Stimulated activated CD4-positive, alpha-beta T cell treated with anti-CD3 and anti-CD28 coated beads, Interleukin-1b, Interleukin-23, amount 100 ng/mL, for 4 hours (primary cell): ENCODE measurements at places on chromosomes 16 and 17.

- DNase-seq = no peak
Observed at GRCh38 chr16:28982949-28983348, 1.9 kb upstream of the LAT start.

- no peak for DNase-seq
Observed at GRCh38 chr17:43714465-43715149, 44.0 kb downstream of the SOST start.

GRCh38 chr16:79329166-79329521 lies 271.4 kb downstream of the MAF start:
- no peak for DNase-seq

- DNase-seq = no peak
Observed at GRCh38 chr17:64448665-64449512, at the start of gene MILR1. MILR1 (plus strand) TSS chr17:64449115; CDS start chr17:64449169, 54 bp downstream.

DNA sequence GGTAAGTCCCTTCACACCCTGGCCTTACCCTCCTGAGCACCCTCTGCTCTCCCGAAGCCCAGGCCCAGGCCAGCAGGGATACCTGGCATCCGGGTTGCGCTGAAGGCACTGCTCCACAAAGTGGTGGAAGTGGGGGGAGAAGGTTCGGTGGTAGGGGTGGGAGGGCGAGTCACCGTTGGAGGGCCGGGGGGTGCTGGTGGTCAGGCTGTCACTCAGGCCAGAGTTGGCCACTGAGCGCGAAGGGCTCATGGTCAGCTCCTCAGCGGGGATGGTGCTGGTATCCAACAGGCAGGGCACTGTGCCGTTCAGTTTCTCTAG lies 4.3 kb upstream of the LIMD2 start:
- DNase-seq = no peak

DNA sequence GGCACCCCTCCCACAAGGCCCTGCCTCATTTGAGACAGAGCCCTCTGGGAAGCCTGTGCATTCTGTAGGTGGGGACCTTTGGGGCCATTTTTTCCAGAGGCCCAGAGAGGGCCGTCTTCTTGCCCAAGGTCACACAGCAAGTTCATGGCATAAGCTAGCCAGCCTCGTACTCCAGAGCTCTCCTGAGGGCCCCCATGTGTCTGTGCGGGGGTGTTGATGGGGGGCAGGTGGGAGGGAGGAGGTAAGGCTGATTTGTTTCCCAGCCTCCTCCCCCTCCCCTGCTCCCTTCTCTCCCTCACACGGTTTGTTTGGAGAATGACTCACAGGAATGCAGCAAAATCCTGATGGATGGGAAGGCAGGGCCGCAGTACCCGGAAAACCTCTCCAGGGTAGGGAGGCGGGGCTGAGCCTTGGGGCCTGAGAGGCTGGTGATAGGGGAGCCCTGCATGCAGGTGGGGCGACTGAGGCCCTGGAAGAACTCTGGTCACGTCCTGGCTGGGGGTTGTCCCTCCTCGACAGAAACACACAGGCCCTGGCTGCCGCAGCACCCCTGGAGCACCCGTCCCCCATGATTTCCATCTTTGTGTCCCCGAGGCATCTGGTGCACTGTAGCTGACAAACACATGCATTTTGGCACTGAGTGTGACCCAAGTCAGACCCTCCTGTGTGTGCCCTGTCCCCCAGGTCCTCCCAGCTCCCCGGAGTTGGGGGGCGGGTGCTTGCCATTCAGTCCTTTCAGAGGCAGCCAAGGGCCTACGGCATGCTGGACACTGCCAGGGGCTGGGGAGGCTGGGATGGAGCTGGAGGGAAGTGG lies 29.7 kb downstream of the RAI1 start:
- DNase-seq = no peak

DNA sequence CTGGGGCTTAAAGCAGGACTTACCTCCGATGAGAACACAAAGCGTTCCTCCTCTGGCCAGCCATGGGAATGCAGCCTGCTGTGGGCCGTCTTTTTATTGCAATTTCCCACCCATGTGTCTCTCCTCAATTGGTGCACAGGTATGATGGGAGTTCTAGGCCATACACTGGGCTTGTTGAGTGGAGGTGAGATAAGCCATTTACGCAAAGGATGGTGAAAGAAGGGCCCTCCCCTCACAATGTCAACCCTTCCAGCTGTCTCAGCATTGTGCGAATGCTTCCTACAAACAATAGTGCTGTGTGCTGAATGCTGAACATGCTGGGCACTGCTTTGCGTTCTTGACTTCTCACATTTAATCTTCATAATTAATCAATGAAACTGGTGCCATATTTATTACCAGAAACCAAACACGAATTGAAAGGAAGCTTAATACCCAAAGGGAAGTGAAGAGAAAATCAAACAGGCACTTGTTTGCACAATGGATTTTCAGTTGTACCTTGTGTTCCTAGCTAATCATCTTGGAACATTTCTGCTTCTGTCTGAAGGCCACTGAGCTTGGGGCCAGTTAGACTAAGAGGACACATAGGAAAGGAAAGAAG lies at the start of gene GP2:
Gene GP2, minus strand, starts transcription at position 70 of the 598 bp plus-strand sequence. CDS start 1,082 bp downstream, outside the sequence.
- DNase-seq = no peak

GRCh38 chr16:28326881-28327610 lies 34.7 kb downstream of the SBK1 start:
- peak; percentile 61 for DNase-seq

DNA sequence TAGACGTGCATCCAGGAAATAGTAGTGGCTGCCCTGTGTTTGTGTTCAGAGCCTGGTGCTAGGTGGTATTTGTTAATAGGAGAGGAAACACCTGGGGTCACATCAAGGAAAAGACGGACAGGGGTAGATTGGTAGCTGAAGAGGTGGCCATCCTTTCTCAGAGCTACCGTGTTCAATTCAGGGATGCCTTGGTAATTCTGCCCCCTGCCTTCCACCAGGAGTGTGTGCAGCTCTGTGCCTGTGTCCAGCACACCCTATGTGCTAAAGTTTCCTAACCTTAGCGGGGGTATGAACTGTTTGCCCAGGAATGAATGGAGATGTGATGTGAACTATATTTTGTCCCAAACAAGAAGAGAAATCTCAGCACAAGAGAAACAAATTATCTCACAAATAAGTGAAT lies 174.1 kb upstream of the MPHOSPH6 start:
- DNase-seq = no peak

- no peak for DNase-seq
Observed at GRCh38 chr16:87409781-87410180, 17.6 kb downstream of the MAP1LC3B start.

DNA sequence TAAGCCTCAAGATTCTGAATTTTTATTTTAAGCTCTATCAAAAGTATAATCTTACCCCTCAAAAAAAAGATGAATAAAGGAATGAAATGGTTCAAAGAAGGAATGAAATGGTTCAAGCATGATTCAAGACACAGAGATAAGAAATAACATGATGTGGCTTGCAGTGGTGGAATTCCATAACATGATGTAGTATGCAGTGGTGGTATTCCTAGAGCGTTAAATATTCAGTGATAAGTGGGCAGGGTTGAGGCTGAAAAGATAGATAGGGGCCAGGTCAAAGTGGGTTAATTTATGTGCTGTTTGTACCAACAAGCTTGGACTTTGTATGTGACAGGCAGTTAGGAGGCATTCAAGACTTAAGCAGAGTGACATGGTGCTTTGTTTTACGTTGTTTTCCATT lies 29.6 kb downstream of the TNRC6A start:
- no peak for DNase-seq

DNA sequence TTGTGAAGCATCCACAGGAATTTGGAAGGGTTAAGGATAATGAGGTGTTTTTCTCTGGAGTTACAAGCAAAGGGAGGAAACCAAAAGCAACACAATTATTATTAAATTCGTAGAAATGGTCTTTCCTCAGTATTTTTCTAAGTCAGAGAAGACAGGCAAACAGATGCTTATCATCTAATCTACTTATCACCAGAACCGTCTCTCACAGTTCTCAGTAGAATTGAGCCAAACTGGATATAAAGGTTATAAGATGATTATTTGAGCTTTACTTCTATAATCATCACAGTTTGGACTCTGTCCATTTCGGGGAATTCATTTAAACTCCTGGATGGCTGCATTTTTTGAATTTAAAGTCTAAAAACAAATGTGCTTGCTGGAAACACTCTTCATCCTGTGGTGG lies 245.0 kb downstream of the KCNJ2 start:
- DNase-seq = no peak

DNA sequence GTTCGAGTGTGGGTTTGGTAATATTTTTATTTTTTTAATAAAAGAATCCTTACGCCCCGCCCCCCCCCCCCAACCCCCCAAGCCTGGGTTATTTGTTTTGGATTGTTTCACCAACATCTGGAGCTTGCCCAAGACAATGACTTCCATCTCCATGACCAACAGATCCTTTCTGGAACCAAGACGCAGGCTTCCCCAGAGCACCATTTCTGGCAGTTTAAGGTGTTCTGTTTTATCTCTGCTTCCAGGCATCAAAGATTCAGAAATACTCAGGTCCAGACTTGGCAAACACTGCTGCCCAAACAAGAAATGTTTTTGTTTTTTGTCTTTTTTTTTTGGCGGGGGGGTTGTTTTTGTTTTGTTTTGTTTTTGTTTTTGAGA lies 56.1 kb downstream of the PLXDC1 start:
- DNase-seq = no peak

- DNase-seq = no peak
Observed at GRCh38 chr16:48613061-48613957, 3.3 kb upstream of the N4BP1 start.

DNA sequence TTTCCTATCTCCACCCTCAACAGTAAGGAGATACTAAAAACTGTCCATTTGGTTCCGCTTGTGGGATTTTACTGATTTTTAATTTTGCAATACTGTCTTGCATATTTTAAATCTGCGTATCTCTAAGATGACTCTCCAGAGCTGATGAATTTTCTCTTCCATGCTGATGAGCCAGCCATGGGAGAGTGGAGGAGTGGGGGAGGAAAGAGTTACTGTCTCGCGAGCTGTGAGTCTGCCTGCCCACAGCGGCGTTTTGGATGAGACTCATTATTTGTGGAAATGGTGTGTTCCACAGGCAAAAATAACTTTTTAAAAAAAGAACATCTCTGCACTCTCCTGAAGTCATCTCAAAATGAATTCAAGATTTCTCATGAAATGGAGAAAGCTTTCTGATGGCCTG lies 34.6 kb upstream of the MYOCD start:
- no peak for DNase-seq

- no peak for DNase-seq
Observed at GRCh38 chr17:73569762-73570319, 74.4 kb downstream of the SDK2 start.

GRCh38 chr16:70258065-70258464 lies 6.3 kb upstream of the EXOSC6 start:
- no peak for DNase-seq

DNA sequence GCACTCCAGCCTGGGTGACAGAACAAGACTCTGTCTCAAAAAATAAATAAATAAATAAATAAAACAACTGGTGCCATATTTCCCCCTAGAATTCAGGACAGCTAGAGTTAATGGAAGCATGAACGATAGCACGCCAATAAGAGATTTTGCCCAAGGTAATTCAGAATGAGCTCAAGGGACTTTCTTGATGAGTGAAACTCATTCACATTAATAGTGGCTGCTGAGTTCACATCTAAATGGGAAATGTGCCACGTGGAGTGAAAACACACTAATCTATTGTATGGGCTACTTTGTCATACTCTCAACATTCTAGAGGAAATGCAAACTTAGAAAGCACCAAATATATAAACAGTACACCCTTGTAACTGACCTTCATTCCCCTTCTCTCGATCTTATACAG lies 47.4 kb upstream of the PSMD7 start:
- no peak for DNase-seq

GRCh38 chr17:1515640-1516387 lies 598 bp downstream of the INPP5K start:
- no peak for DNase-seq

- DNase-seq = no peak
Observed at GRCh38 chr17:7889166-7889955, 772 bp downstream of the CHD3 start.

- no peak for DNase-seq
Observed at GRCh38 chr16:26442321-26442720, 624.4 kb upstream of the C16orf82 start.

GRCh38 chr17:34319039-34319483 lies at the start of gene CCL8:
CCL8 (plus strand) TSS chr17:34319435; CDS start chr17:34319502, 67 bp downstream.
- DNase-seq = no peak

- DNase-seq = no peak
Observed at GRCh38 chr16:86076606-86077005, 177.6 kb downstream of the IRF8 start.

DNA sequence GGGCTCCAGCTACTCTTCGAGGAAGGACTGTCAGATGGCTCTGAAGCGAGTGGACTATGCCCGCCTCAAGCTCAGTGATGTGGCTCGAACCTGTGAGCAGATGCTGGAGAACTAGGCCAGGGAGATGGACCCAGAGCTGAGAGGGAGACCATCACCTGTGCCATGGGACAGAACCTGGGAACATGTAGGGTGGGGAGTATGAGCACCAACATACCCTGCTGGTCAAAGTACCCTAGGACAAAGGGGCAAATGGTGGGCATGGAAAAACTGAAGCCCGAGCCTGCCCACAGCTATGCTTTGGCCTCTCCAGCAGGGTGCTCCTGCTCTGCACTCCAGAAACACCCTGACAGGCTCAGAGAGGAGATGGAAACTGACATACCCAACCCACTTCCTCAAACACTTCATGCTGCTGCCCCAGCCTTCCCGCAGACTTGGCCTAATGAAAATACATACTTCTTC lies 1.9 kb downstream of the MED11 start:
- no peak for DNase-seq

DNA sequence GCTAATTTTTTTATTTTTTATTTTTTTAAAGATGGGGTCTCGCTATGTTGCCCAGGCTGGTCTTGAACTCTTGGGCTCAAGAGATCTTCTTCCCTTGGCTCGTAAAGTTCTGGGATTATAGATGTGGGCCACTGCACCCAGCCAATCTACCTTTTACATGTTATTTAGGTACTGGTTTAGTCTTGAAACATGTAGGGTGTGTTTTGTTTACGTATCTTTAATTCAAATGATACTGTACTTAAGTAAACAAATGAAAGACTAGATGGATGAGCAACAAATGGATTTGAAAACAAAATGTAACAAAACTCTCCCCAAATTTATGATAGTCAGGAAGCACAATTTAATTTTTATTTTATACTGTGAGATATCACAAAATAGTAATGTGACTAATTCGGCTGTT lies 207.7 kb downstream of the LGALS9B start:
- DNase-seq = no peak

DNA sequence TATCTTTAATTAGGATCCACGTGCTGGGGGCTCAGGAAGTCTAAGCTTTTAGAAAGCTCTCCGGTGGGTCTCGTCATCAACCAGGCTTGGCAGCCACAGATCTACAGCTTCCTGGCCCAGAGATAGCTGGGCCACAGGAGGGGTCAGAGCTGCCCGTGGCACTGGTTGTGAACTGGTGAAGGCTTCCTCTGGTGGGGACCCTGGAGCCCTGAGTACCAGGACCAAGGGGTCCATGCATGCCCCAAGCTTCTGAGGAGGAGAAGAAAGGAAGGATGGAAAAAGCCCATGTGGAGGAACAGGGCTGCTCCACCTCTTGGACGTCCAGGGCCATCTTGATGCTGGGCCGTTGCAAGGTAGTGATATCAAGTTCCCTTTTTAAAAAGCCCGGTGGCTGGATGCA lies 13.3 kb downstream of the RMI2 start:
- DNase-seq = no peak

GRCh38 chr16:13923703-13924298 lies 3.8 kb downstream of the ERCC4 start:
- no peak for DNase-seq

GRCh38 chr16:87541147-87541871 lies 48.5 kb upstream of the ZCCHC14 start:
- no peak for DNase-seq

GRCh38 chr17:81018044-81018802 lies 16.7 kb upstream of the BAIAP2 start:
- DNase-seq = no peak

GRCh38 chr16:16038950-16039349 lies 89.5 kb downstream of the ABCC1 start:
- DNase-seq = no peak

- no peak for DNase-seq
Observed at GRCh38 chr16:17038415-17038814, 432.3 kb downstream of the XYLT1 start.
